Cortex of kidney (tissue), 1 donor: ENCODE measurements at places on chromosomes 4 and X.

GRCh38 chr4:143184217-143184502 lies 557 bp upstream of the USP38 start:
- DNase-seq = no peak

- DNase-seq = no peak
Measured at GRCh38 chr4:8427262-8427661, 13.3 kb downstream of the ACOX3 start.

DNA sequence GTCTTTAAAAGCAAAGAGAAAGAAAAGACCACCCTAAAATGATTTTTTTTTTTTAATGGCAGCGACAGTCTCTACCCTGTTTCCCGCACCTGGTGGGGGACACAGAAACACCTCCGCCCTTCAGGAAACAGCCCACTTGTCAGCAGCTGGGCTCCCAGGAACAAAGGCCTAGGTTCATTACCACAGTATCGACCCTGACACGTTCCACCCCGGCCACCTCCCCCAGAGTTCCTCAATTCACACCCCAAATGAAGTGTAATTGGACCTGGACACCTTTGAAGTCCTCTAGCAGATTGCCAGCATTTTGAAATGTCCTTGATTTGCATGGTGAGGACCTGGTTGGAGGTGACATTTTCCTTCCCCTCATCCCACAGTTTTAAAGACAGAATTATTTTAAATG lies 175.0 kb upstream of the BCOR start:
- DNase-seq = no peak

GRCh38 chr4:8555716-8556115 lies 24.5 kb upstream of the GPR78 start:
- no peak for DNase-seq

- DNase-seq = no peak
Measured at GRCh38 chrX:50594788-50595187, 124.2 kb upstream of the DGKK start.

DNA sequence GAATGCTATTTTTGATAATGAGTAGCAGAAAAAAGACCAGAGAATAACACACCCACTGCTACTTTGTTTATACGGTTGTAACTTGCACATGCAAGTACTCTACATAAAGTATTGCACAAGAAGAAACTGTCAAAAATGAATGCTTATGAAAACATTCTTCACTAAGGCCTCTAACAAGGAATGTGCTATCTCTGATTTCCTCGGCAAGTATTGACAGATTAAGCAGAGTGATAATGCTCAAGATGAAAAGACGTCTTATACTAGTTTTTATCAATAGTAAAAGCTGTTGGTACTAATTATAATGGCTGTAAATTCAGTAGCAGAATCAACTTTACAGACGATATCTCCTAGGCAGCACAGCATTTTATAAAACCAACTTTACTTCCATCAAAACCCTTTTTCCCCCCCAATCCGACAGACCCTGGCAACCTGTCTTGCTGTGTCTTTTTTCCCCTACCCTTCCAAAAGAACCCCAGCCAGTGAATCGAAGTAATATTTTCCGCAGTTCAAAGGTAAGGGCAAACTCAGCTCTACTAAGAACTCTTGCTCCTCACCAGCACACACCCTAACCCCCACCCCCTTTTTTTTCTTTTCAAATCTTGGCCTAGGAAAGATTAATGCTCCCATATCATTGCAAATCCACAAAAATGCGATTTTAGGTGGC lies 1.5 kb downstream of the FRYL start:
- no peak for DNase-seq

DNA sequence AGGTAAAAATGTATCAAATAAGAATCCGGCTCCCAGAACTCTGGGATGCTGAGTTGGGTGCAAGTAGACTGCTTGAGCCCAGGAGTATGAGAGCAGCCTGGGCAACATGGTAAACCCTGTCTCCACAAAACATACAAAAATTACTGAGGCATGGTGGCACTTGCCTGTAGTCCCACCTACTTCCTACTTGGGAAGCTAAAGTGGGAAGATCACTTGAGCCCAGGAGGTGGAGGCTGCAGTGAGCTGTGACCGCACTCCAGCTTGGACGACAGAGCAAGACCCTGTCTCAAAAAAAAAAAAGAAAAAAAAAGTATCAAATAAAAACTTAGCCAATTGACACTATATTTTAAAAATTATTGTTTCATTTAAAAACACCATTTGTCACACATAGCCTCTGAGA lies 84.4 kb downstream of the FBXW7 start:
- DNase-seq = no peak

- DNase-seq = no peak
Measured at GRCh38 chr4:145881989-145882388, 56.6 kb downstream of the ZNF827 start.

DNA sequence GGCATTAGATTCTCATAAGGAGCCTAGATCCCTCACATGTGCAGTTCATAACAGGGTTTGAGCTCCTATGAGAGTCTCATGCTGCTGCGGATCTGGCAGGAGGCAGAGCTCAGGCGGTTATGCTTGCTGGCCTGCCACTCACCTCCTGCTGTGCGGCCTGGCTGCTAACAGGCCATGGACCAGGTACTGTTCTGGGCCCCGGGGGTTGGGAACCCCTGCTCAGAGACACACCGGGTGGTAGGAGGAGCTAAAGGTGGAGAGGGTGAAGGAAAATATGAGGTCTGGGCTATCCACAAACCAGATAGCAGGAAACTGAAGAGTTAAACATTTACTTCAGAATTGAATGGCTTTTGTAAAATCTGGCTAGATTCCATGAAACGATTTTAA lies 5.9 kb upstream of the F11 start:
- DNase-seq = no peak

GRCh38 chr4:129358571-129358970 lies 262.6 kb downstream of the C4orf33 start:
- no peak for DNase-seq

DNA sequence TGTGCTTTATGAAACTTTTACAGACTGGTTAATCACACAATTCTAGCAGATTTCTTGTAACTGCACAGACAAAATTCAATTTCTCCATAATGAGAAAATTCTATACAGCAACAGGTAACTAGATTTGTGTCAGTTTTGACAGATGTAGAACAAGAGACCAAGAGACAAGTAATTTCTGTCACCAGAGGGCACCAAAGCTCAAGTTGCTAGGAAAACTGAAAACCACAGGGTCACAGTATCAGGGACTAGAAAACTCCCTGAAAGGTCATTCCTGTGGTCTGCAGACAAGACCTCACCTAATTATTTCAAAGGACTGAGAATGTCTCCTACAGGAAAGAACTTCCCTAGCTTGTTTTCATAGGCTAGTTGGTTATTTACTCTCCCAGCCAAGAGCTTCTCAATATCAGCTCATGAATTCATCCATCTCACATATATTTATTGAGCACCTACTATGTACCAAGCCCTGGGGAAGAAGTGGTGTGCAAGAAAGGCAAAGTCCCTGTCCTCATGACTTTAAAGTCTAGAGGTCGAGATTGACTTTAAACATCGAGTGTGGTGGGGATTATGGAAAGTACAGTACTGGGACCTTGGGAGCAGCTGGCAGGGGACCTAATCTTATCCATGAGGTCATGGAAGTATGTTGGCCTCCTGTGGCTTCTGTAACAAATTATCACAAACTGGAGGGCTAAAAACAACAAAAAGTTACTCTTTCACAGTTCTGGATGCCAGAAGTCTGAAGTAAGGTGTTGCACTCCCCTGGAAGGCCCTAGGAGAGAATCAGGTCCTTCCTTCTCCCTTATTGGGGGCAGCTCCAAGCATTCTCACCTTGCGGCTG lies 47.8 kb upstream of the SETD7 start:
- no peak for DNase-seq

DNA sequence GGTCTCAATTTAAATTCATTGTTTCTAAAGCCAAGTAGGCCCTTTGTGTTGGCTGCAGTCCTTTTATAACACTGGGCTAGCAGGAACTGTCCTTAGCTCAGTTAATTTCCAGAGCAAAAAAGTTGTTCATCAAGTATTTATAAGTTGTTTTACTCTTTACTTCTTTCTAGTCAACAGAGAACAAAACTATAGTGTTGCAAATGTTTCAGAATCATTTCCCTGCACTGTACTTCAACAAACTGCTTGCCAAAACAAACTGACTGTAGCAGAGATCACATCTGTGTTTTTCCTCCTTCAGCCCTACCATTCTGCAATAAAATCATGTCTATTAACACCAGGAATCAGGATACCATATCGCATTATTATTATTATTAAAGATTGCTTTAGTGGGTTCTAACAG lies 168.5 kb upstream of the SH3RF1 start:
- DNase-seq = no peak

DNA sequence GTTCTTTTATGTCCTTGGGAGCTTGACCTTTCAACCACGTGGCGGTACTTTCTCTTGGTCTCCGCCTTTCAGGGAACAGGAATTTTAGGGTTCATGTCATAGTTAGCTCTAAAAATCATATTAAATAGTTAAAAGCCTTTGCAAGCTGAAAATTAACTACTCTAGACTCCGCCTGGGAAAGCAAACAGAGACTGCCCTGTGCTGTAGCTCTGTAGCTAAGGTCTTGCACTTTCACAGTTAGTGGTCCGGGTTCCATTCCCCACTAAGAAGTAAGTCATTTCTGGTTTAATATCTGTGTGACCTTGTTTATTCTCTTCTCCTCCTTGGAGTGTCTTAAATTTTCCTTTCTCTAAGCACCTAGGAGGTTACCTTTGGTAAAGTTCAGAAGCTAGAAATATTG lies 118.2 kb downstream of the PHF8 start:
- DNase-seq = no peak

DNA sequence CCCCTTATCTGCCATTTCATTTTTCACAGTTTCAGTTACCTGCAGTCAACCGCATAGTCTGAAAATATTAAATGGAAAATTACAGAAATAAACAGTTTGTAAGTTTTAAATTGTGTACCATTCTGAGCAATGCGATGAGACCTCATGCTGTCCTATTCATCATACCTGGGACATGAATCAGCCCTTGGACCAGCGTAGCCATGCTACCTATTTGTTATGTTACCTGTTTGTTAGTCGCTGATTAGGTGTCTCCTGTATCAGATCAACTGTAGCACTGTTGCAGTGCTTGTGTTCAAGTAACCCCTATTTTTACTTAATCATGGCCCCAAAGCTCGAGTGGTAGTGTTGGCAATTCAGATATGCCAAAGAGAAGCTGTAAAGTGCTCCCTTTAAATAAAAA lies 492.2 kb upstream of the AADAT start:
- DNase-seq = no peak

DNA sequence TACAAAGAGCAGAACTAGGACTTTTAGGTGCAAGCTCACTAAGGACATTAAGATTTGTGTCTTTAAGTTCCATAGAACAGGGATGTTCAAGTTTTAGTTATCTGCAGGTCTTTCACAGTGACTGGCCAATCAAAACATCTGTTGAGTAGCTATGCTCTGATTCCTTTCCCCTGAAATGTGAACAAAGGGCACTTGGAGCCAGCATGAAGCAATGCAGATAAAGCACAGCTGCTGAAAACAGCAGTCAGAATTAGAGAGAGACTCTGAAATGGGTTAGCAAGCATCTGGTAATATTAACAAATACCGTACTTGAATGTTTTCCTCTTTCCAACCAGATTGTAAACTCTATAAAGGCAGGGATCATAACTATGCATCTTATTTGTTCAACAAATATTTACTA lies 276.9 kb downstream of the RAB28 start:
- DNase-seq = no peak

DNA sequence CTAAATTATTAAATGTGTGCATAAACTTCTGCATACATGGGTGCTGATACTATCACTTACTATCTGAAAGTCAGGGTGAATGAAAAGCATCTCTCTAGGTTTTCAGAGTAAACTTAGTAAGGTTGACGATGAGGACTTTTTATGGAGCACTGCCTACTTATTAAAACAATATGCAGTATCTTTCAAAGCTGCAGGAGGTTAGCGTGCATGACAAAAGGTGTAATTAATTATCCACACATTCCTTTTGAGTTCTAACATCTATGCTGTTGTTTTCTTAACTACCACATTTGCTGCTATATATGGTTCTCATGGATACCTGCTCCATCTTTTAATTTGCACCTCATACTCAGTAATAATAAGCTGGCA lies 256.2 kb downstream of the FSTL5 start:
- DNase-seq = no peak

DNA sequence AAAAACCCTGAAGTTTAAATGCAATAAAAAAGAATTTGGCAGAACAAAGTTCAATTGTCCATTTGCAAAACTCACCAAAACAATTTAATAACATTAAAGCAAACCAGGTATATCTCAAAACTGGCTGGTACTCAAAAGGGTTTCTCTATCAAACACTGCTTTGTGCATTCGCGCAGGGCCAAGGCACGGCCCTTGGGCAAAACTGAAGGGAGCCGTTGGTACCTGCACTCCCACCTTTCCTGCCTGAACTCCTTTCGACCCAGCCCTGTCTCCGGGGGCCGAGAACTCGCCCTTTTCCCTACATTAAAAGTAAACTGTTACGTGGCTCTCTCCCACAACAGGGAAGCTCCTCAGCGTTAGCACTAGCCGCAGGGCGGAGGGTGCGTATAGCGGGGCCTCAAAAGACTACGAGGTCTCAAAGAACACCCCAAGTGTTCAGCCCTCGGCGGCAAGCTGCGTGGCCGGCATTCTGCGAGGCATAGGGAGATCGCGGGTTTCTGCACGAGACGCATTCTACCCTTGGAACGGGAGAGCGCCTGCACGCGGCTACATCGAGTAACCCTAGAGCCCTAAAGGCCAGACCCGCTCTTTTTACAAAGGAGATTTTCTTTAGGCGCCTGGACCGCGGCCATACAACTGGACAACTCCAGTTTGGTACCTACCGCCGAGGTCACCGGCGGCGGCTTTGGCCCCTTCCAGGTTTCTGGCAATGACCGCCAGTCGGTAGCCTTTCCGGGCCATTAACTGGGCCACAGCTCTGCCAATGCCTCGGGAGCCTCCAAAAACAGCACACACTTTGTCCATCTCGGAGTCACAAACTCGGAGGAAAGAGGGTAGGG lies 550 bp downstream of the CBR4 start:
- DNase-seq = no peak

- DNase-seq = no peak
Measured at GRCh38 chr4:20217951-20218350, 33.8 kb upstream of the SLIT2 start.

DNA sequence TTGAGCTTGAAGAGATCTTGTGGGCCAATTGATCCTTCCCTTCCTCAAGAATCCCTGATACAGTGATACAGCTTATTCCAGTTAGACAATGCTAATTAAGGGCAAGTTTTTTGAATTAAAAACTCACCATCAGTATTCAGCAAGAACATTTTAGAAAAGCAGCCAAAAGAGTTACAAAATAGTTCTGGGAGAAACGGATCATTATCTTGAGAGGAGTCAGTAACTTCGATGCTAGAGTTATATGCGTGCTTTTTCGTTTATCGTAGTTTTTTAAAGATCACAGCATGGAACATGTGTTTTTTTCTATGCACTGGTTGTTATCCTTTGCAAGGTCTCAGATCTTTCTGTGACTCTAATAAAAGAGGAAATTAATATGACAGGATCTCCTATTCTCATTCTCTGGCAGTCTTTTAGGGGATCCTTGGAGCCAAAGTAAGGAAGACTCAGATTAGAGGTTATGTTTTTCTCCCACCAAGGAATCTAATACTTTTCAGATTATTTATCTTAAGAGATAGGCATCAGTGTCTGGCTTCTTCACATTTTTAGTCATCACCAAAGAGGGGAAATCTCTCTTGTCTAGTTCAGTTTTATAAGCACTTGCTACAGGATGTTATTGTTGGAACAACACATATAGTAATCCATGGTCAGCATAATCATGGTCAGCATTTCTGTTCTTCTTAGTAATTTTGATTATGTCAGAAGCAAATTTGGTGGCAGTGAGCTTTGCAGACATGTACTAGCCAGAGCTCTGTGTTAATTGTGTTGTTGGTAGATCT lies 109.7 kb downstream of the PDLIM5 start:
- DNase-seq = no peak

GRCh38 chr4:27318740-27319139 lies 458.1 kb downstream of the STIM2 start:
- no peak for DNase-seq

GRCh38 chrX:30008031-30008430 lies 207.3 kb upstream of the MAGEB2 start:
- DNase-seq = no peak
